Osteocyte (in vitro differentiated cells): ENCODE measurements at places on chromosomes 4 and X. TPM values are rescaled to one million over a fixed set of nuclear protein-coding genes. Genes with fewer than 3 reads are reported as not detected.

DNA sequence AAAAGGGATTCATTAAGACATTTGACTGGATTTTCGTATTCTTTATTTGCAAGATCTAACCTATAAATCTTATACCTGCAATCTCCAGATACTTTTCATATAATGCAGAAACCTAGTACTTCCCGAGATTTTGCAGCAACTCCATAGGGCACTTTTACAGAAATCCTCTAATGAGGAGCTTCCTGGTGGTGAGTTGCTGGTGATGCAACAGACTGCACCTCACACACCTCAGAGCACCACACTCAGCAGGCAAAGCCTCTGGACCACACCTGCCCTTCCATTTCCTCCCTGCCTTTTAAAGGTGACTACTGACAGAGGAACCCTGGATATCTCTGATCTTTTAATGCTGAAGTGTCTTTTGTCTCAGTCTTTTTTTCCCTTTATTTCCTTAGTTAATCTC is 289.4 kb downstream of the TRAM1L1 start:
- no peak for DNase-seq

The SPANXB1 gene
- total RNA-seq, result not detected in 2 replicates

GRCh38 chrX:81316163-81316562 is 114.3 kb downstream of the SH3BGRL start:
- DNase-seq, result no peak

The ANOS1 gene
- total RNA-seq, result 0.08 TPM in 2 replicates

The MAGEB1 gene
- total RNA-seq, result not detected in 2 replicates

- no peak for DNase-seq
Observed at GRCh38 chr4:8228319-8229250, 29.5 kb downstream of the SH3TC1 start.

GRCh38 chr4:7803371-7803770 is 136.3 kb downstream of the AFAP1 start:
- DNase-seq, result no peak

DNA sequence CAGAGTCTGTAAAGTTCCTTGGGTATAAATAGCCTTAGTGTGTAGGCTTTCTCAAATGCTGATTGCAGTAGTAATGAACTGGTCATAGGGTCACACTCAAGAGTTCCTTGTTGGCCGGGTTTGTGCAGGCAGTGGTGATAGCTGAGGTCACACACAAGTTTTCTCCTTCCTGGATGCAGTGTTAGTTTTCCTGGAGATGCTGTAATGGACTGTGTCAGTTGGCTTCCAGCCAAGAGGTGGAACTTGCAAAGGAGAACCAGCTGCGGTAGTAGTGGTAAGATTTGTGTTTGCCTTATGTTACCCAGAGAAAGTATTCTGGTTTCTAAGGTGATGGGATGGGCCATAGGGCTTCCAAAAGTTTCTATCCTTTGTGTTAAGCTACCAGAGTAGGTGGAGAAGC is 409.8 kb upstream of the FRG1 start:
- DNase-seq, result no peak

DNA sequence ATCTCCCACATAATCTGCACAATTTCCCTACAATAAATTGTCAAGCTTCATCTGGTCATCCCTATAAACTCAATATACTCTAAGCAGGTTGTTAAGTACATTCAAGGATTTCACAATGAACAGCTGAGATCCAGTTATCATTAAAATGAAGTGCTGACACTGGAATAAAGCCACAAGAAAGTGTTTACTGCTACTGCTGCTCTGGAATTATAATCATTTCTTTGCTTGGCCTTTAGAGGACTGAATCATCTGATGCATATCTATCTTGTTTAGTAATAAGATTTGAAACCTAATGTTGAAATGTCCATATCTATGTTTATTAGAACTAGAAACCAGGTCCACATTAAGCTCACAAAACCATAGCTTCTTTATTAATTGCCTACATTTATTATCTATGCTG is 338.6 kb upstream of the ZFP42 start:
- DNase-seq, result no peak

The WAS gene
- total RNA-seq, result 0.19 and 0.39 TPM in 2 replicates

- no peak for DNase-seq
Observed at GRCh38 chr4:121212806-121213205, 48.7 kb upstream of the TNIP3 start.

DNA sequence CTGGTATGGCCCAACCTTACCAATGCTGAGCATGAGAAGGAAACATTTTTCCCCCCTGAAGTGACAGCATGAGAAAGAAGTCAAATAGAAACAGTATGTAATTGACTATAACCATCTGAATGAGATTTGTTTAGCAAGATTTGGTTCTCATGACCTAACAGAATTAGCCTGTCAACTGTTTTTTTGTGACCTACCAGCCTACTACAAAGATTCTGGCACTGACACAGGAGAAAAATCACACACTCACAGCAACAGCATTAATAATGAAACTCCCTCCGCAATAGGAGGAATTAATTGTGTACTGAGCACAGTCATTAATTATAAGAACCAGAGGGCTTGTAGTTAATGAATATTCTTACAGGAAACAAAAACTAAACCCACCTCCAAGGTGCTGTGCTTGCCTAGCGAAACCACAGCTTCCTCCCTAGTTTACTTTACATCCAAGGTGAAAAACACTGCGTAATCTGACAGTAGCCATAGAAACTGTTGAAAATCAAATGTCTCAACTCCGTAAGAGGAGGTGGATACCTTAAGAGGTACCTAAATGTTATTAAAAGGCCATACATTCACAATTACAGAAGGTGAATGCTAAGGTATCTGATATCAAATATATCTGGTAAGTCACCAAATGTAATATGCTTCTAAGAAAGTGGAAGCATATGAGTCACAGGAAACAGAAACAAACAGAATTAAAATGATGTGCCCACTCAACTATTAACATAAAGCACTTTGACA is 34.9 kb downstream of the MMRN1 start:
- DNase-seq, result no peak

GRCh38 chr4:172411149-172411548 is 597.9 kb downstream of the GALNTL6 start:
- DNase-seq, result no peak

The DSPP gene
- not detected in 2 replicates for total RNA-seq

The GTPBP6 gene
- total RNA-seq, result 47.5 and 49.9 TPM in 2 replicates

DNA sequence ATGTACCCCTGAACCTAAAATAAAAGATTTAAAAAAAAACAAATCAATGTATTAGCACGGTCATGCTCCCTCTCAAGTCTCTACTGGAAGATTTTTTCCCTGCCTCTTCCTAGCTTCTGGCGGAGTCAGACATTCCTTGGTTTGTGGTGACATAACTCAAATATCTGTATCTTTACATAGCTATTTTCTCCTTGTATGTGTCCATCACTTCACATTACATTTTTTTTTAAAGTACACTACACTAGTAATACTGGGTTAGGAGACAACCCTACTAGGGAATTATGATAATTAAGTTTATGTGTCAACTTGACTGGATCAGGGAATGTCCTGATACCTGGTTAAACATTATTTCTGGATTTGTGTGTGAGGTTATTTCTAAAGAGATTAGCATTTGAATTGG is 1197.9 kb downstream of the TECRL start:
- DNase-seq, result no peak

DNA sequence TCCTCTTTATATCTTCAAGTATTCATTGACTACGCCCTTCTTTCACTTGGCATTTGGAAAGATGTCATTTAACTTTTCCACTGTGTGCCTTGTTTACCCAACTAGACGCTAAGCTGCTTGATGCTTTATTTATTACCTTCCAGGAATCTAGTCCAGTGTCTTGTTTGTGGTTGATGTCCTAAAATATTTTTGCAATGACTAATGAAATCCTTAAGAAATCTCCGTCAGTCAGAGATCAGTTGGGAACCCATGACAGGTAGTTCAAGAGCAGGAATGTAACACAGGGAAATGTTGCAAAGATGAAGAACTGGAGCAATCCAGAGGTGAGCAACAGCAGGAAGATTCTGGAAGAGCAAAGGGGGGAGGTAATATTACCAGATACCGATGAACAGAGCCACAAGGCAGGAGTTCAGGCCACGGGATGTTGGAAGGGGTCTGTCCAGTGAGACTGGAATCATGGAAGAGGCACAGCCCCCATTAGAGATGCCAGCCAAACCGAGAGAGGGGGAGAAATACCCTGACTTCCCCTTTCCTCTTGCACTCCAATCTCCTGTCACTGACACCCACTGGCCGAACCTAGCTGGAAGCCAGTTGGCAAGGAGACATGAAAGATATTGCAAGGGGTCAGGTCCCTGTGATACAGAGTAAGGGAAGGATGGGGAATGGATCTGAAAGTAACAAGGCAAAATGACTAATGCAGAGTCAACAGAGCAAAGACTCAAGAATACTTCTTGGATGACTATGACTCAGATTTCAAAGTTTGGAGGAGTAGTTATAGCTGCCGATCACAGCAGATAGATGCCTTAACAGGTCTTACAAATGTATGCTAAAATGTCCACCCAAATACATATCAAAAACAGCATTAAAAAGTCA is 62.7 kb upstream of the PHKA2 start:
- no peak for DNase-seq

GRCh38 chrX:149527705-149528104 is 13.1 kb upstream of the EOLA1 start:
- no peak for DNase-seq

The CSTF2 gene
- 12.2 and 14.8 TPM in 2 replicates for total RNA-seq

The ANKRD50 gene
- 45.3 and 45.4 TPM in 2 replicates for total RNA-seq

- peak; percentile 8 for DNase-seq
Observed at GRCh38 chr4:10061650-10062415, 40.5 kb upstream of the SLC2A9 start.

- no peak for DNase-seq
Observed at GRCh38 chr4:38914854-38915253, 47.2 kb downstream of the FAM114A1 start.

DNA sequence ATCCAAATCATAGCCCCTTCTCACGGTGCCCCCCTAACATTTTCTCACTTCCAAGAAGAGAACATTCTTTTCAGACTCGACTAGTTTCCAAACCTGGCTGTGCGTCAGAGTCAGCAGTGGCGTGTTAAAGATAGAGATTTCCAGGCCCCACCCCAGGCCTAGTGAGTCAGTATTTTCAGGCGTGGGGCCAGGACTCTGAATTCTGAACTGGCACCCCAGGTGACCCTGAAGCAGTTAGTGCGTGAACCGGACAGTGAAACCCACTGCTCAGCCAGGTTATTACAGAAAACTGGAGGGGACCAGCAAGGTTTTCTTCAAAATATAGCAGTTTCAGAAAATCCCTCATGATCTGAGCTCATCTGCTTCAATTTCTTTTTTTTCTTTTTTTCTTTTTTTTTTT is 35.0 kb upstream of the BCOR start:
- DNase-seq, result no peak

The NXF2 gene
- total RNA-seq, result not detected in 2 replicates

DNA sequence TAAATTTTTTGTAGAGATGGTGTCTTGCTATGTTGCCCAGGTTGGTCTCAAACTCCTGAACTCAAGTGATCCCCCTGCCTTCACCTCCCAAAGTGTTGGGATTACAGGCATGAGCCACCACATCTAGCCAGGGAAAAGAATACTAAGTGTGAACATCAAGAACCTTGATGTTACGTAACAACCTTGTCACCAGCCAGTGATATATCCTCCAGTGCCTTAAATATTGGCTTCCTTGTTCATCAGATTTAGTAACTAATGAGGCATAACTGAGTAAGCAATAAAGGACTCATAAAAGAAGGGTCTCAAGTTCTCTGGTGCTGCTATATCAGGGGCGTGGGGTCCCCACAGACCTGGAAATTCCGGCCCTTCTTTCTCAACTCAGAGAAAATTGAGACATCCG is 60.5 kb upstream of the ENPEP start:
- no peak for DNase-seq

The CENPVL1 gene
- not detected in 2 replicates for total RNA-seq

GRCh38 chrX:153761863-153762262 is 2.2 kb upstream of the PLXNB3 start:
- DNase-seq, result no peak

DNA sequence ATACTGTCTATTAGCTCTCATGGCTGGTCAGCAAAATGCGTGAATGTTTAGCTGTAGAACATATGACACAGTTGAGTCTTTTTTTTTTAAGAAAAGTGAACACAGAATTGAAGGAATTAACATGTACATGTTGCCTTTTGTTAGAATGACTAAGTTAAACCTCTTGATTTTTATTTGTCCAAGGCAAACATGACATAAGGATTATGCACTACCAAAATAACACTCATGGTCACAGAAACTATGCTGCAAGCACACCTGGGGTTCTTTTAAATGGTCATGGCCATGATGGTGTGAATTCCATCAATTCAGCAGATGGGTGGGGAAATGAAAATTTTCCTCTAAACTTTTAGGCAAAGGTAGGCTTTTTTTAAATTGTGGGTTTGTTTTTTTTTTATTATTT is 80.1 kb upstream of the CXCL13 start:
- no peak for DNase-seq

The FANCB gene
- 2.9 and 4.2 TPM in 2 replicates for total RNA-seq

The ETNPPL gene
- not detected in 2 replicates for total RNA-seq

The ATP11C gene
- 24.1 and 26.2 TPM in 2 replicates for total RNA-seq

DNA sequence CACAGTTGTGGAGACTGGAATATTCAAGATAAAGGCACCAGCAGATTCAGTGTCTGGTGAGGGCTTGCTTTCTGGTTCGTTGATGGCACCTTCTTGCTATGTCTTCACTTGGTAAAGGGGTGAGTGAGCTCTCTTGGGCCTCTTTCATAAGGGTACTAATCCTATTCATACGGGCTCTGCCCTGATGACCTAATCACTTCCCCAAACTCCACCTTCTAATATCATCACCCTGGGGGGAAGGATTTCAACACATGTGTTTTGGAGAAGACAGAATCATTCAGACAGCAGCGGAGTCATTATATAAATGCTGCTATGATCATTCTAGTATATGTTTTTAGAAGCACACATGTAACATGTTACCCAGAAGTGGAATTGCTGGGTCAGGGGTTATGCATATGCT is 295.3 kb upstream of the CTSO start:
- no peak for DNase-seq

- DNase-seq, result peak; percentile 73
Observed at GRCh38 chr4:42313872-42314271, 83.4 kb upstream of the SHISA3 start.

- DNase-seq, result no peak
Observed at GRCh38 chr4:56857601-56858309, 36.3 kb upstream of the SPINK2 start.

GRCh38 chr4:16785793-16786527 is 112.5 kb downstream of the LDB2 start:
- DNase-seq, result no peak

GRCh38 chr4:22203711-22204011 is 255.1 kb upstream of the KCNIP4 start:
- no peak for DNase-seq

The TMPRSS11B gene
- total RNA-seq, result not detected in 2 replicates

The EPHA5 gene
- 137 and 149 TPM in 2 replicates for total RNA-seq

DNA sequence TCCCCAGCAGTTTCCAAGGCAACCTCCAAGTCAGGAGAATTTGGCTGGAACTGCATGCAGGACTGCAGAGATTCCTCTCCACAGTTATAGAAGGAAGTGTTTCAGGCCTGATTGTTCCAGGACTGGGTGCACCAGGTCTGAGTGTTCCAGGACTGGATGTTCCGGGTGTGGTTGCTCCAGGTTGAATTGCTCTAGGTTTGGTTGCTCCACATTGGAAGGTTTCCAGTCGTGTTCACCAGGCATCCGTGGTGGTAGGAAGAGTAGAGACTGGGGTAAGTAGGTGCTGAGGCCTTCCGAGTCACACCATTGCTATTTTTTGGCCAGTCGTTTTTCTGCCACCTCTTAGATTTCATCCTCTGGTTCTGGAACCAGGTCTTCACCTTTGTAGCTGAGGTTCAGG is 105.4 kb downstream of the MSN start:
- DNase-seq, result no peak
